ENCODE measurements at places on chromosomes 7 and 10. TPM values are rescaled to one million over a fixed set of nuclear protein-coding genes. Genes with fewer than 3 reads are reported as not detected.

FKBP14 gene
- 23.0 TPM for total RNA-seq

NEUROG3 gene
- total RNA-seq = 2.0 TPM

DNA sequence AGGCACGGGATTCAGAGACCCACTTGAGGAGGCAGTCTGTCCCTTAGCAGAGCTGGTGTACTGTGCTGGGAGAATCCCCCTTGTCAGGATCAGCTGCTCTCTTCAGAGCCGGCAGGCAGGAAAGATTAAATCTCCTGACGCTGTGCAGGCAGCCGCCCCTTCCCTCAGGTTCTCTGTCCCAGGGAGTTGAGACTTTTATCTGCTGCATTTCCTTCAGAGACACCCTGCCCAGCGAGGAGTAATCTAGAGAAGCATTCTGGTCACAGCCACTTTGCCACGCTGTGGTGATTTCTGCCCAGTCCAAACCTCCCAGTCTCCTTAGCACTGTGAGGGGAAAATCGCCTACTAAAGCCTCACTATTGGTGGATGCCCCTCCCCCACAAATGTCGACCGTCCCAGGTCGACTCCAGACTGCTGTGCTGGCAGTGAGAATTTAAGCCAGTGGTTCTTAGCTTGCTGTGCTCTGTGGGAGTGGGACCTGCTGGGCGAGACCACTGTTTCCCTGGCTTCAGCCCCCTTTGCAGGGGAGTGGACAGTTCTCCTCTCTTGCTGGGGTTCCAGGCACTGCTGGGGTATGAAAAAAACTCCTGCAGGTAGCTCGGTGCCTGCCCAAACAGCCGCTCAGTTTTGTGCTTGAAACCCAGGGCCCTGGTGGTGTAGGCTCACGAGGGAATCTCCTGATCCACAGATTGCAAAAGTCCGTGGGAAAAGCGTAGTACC is 265.4 kb downstream of the ZWINT start:
- peak; percentile 22 for DNase-seq
- no peak overlapping the region for H3K4me3 ChIP-seq
- peaks cover 25% of the 10 kb centered on the region for H3K4me1 ChIP-seq
- peaks cover 13% of the 10 kb centered on the region for H3K27me3 ChIP-seq
- peaks cover 12% of the 10 kb centered on the region for H3K36me3 ChIP-seq
- no peak overlapping the region for H3K27ac ChIP-seq

DNA sequence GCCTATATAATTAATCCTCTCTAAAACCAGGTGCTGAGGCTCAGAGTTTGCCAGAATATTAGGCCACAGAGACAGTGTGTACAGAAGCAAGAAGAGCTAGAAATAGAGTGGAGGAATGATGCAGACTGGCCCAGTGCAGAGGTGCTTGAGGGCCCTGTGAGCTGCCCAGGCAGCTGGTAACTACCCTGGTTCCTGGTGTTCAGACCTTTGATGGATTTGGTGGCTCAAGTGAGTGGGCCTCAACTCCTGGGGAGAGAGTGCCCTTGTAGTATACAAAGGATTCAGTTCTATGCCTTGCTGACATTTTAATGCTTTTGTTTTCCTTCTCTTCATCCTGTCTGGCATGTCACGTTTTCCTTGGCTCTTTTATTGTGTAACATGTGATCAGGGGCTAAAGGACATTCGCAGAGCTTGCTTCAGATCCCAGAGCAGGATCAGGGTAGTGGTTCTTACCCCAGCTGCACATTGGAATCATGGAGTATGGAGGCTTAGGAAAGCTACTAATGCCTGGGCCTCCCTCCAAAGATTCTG is 20.0 kb downstream of the LRRC4 start:
- DNase-seq = no peak
- H3K4me3 ChIP-seq = no peak overlapping the region
- peaks cover 43% of the 10 kb centered on the region for H3K4me1 ChIP-seq
- no peaks in the 10 kb centered on the region for H3K36me3 ChIP-seq

MACROH2A2 gene
- total RNA-seq = 35.4 TPM

DNA sequence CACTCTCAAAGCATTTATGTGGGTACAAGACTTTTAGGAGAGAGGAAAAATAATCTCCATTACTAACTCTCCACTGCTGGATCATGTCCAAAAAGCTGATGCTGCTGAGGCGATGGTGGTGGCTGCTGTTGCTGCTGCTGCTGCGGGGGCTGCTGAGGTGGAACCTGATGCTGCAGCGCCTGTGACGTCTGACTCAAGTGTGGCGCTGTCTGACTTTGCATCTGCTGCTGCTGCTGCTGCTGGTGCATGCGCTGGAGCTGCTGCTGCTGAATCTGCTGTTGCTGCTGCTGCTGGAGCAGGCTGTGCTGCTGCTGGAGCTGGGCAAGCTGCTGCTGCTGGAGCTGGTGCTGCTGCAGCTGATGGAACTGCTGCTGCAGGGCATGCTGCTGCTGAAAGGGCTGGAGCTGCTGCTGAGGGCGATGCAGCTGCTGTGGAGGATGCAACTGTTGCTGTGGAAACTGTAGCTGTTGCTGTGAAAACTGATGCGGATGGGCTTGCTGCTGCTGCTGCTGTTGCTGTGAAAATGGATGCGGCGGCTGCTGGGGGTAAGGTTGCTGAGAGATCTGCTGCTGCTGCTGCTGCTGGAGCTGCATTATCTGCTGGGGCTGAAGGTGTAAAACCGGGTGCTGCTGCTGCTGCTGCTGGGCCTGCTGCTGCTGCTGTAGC is 34.5 kb downstream of the PAXIP1 start:
- H3K27ac ChIP-seq = no peak overlapping the region
- no peak for DNase-seq
- no peaks in the 10 kb centered on the region for H3K27me3 ChIP-seq
- peaks cover 76% of the 10 kb centered on the region for H3K36me3 ChIP-seq
- H3K4me3 ChIP-seq = no peak overlapping the region

CAV2 gene
- total RNA-seq = 4.3 TPM

- peaks cover 64% of the 10 kb centered on the region for H3K27me3 ChIP-seq
- H3K27ac ChIP-seq = no peak overlapping the region
- peak overlapping the region; percentile 71 for H3K4me3 ChIP-seq
- no peaks in the 10 kb centered on the region for H3K36me3 ChIP-seq
Observed at GRCh38 chr7:20793694-20794394, 7.2 kb upstream of the SP8 start.

GRCh38 chr7:104843198-104843597 is 170.8 kb upstream of the KMT2E start:
- H3K36me3 ChIP-seq = no peaks in the 10 kb centered on the region
- DNase-seq = no peak
- H3K4me1 ChIP-seq = peaks cover 11% of the 10 kb centered on the region
- H3K4me3 ChIP-seq = no peak overlapping the region

- no peaks in the 10 kb centered on the region for H3K27me3 ChIP-seq
- no peaks in the 10 kb centered on the region for H3K4me1 ChIP-seq
- H3K4me3 ChIP-seq = no peak overlapping the region
- H3K27ac ChIP-seq = no peak overlapping the region
Observed at GRCh38 chr10:96708456-96708855, 11.9 kb downstream of the PIK3AP1 start.

SPDYE16 gene
- not detected for total RNA-seq

- H3K4me1 ChIP-seq = peaks cover 23% of the 10 kb centered on the region
- no peaks in the 10 kb centered on the region for H3K36me3 ChIP-seq
- H3K27me3 ChIP-seq = no peaks in the 10 kb centered on the region
- no peak overlapping the region for H3K4me3 ChIP-seq
- no peak for DNase-seq
- no peak overlapping the region for H3K27ac ChIP-seq
Observed at GRCh38 chr10:35752469-35753461, 110.7 kb upstream of the FZD8 start.

GRCh38 chr7:112938863-112939573 is 147.6 kb downstream of the GPR85 start:
- H3K27ac ChIP-seq = peak overlapping the region; percentile 94
- H3K4me3 ChIP-seq = peak overlapping the region; percentile 92
- no peaks in the 10 kb centered on the region for H3K36me3 ChIP-seq
- no peaks in the 10 kb centered on the region for H3K27me3 ChIP-seq

ATOH7 gene
- 0.44 TPM for total RNA-seq

MXI1 gene
- 16.6 TPM for total RNA-seq

- H3K27ac ChIP-seq = no peak overlapping the region
- peaks cover 2% of the 10 kb centered on the region for H3K36me3 ChIP-seq
- no peaks in the 10 kb centered on the region for H3K27me3 ChIP-seq
- DNase-seq = no peak
Observed at GRCh38 chr7:25765110-25765655, 386.8 kb upstream of the NFE2L3 start.

DNA sequence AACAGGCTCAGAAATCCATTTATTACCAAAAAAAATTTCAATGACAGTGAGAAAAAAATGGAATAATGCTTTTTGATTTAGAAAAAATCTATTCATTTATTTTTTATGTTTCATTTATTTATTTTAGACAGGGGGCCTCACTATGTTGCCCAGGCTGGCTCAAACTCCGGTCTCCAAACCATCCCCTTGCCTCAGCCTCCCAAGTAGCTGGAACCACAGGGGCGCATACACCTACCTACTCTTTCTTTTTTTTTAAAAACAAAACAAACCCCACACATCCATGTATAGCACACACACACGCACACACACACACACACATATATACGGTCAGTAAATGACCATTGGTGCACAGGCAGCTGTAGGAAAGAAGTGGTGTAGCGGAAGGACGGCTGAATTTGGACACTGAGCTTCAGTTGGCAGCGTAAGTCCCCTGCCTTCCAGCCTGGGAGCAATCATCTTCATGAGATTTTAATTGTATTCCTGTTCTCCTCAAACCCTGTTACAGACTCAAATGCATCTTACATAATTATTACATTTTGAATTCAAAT is 28.8 kb downstream of the ARL4A start:
- no peak overlapping the region for H3K27ac ChIP-seq
- H3K4me3 ChIP-seq = no peak overlapping the region
- H3K27me3 ChIP-seq = no peaks in the 10 kb centered on the region
- peaks cover 69% of the 10 kb centered on the region for H3K4me1 ChIP-seq

- peaks cover 8% of the 10 kb centered on the region for H3K4me1 ChIP-seq
- no peaks in the 10 kb centered on the region for H3K36me3 ChIP-seq
- no peak overlapping the region for H3K27ac ChIP-seq
- H3K27me3 ChIP-seq = peaks cover 10% of the 10 kb centered on the region
- no peak for DNase-seq
Observed at GRCh38 chr10:123704812-123705211, 38.7 kb downstream of the GPR26 start.

SPDYE9 gene
- not detected for total RNA-seq

- no peak overlapping the region for H3K27ac ChIP-seq
- no peak overlapping the region for H3K4me3 ChIP-seq
- H3K36me3 ChIP-seq = peaks cover 76% of the 10 kb centered on the region
- peaks cover 14% of the 10 kb centered on the region for H3K4me1 ChIP-seq
- no peak for DNase-seq
- H3K27me3 ChIP-seq = no peaks in the 10 kb centered on the region
Observed at GRCh38 chr10:3104251-3104918, 37.0 kb downstream of the PFKP start.

GRCh38 chr7:70694971-70695794 is 436.8 kb upstream of the GALNT17 start:
- H3K27me3 ChIP-seq = peaks cover 61% of the 10 kb centered on the region
- H3K36me3 ChIP-seq = no peaks in the 10 kb centered on the region
- H3K4me1 ChIP-seq = peaks cover 6% of the 10 kb centered on the region
- DNase-seq = peak; percentile 50

GRCh38 chr7:22864301-22864700 is 41.7 kb upstream of the TOMM7 start:
- peaks cover 34% of the 10 kb centered on the region for H3K4me1 ChIP-seq
- H3K4me3 ChIP-seq = no peak overlapping the region
- DNase-seq = no peak
- H3K36me3 ChIP-seq = peaks cover 40% of the 10 kb centered on the region

GRCh38 chr7:32470871-32471270 is 19.3 kb downstream of the LSM5 start:
- no peak for DNase-seq
- no peak overlapping the region for H3K27ac ChIP-seq
- H3K4me1 ChIP-seq = no peaks in the 10 kb centered on the region
- no peak overlapping the region for H3K4me3 ChIP-seq
- H3K36me3 ChIP-seq = peaks cover 3% of the 10 kb centered on the region

DNA sequence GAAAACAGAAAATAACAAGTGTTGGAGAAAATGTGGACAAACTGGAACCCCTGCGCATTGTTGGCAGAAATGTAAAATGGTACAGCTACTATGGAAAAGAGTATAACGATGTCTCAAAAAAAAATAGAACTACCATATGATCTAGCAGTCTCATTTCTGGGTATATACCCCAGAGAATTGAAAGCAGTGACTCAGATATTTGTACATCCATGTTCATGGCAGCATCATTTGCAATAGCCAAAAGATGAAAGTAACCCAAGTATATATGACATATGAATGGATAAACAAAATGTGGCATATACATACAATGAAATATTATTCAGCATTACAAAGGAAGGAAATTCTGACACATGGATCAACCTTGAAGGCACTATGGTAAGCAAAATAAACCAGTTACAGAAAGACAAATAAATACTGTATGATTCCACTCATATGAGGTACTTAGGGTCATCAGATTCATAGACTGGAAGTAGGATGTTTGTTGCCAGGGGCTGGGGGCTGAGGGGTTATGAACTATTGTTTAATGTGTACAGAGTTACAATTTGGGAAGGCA is 4.9 kb downstream of the NRCAM start:
- no peak for DNase-seq
- H3K27ac ChIP-seq = no peak overlapping the region
- H3K4me1 ChIP-seq = peaks cover 25% of the 10 kb centered on the region
- no peak overlapping the region for H3K4me3 ChIP-seq
- peaks cover 30% of the 10 kb centered on the region for H3K27me3 ChIP-seq

DNA sequence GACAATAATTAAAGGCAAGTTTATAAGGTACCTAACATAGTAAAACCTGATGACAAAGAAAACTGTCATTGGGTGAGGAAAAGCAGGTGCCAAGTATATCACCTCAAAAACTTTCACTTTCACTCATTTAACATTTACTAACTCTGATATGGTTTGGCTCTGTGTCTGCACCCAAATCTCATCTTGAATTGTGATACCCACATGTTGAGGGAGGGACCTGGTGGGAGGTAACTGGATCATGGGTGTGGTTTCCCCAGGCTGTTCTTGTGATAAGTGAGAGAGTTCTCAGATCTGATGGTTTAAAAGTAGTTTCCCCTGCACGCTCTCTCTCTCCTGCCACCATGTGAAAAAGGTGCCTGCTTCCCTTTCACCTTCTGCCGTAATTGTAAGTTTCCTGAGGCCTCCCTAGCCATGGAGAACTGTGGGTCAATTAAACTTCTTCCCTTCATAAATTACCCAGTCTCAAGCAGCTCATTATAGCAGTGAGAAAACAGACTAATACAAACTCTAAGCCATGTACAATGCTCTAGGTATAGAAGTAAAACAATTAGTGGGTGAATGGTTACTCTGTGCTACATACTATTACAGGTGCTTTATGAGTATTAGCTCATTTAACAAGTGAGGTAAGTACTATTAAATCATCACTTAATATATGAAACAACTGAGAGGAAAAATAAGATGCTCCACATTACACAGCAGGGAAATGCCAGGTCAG is 199.0 kb downstream of the CHCHD3 start:
- H3K4me3 ChIP-seq = no peak overlapping the region
- peaks cover 3% of the 10 kb centered on the region for H3K36me3 ChIP-seq
- H3K4me1 ChIP-seq = peaks cover 42% of the 10 kb centered on the region
- H3K27me3 ChIP-seq = no peaks in the 10 kb centered on the region
- DNase-seq = no peak

HOXA5 gene
- 0.14 TPM for total RNA-seq

TLX1 gene
- 2.3 TPM for total RNA-seq

KAZALD1 gene
- total RNA-seq = 10.2 TPM

GRCh38 chr10:11863353-11864109 is 40.4 kb downstream of the PROSER2 start:
- H3K27me3 ChIP-seq = no peaks in the 10 kb centered on the region
- DNase-seq = no peak
- no peaks in the 10 kb centered on the region for H3K36me3 ChIP-seq
- no peak overlapping the region for H3K27ac ChIP-seq
- H3K4me3 ChIP-seq = no peak overlapping the region

GRCh38 chr7:115410972-115411686 is 489.2 kb downstream of the MDFIC start:
- no peaks in the 10 kb centered on the region for H3K27me3 ChIP-seq
- H3K36me3 ChIP-seq = peaks cover 5% of the 10 kb centered on the region
- peak overlapping the region; percentile 88 for H3K27ac ChIP-seq
- peaks cover 34% of the 10 kb centered on the region for H3K4me1 ChIP-seq
- no peak overlapping the region for H3K4me3 ChIP-seq
